Omental fat pad (tissue), 4 donors: ENCODE measurements at places on chromosomes 12 and 14. TPM values are rescaled to one million over a fixed set of nuclear protein-coding genes. Genes with fewer than 3 reads are reported as not detected.
A peak's percentile ranks its signal among the peaks of the same experiment; 100 is the strongest.

GRCh38 chr14:48398675-48399282 lies 723.4 kb upstream of the MDGA2 start:
- DNase-seq = no peak

DNA sequence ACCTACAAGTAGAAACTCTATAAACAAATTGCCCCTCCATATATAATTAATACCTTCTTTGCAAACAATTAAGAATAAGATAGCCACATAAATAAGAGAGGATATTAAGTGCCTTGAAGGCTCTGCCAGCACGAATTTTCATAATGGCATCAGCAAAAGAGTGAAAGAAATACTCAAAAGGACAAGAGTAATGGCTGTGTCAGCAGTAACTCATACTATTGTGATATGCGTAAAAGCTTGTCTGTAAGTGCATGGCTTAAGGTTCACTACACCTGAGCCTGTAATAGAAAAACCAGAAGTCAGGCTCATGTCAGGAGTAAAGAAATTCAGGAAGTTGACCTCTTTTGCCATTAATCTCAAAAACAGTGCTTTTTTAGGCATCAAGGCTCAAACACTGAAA lies 204.1 kb downstream of the TRHDE start:
- DNase-seq = no peak

- DNase-seq = no peak
Observed at GRCh38 chr14:64196814-64197411, 97.3 kb downstream of the ESR2 start.

GRCh38 chr14:60974090-60974651 lies 6.7 kb downstream of the TRMT5 start:
- DNase-seq = no peak

DNA sequence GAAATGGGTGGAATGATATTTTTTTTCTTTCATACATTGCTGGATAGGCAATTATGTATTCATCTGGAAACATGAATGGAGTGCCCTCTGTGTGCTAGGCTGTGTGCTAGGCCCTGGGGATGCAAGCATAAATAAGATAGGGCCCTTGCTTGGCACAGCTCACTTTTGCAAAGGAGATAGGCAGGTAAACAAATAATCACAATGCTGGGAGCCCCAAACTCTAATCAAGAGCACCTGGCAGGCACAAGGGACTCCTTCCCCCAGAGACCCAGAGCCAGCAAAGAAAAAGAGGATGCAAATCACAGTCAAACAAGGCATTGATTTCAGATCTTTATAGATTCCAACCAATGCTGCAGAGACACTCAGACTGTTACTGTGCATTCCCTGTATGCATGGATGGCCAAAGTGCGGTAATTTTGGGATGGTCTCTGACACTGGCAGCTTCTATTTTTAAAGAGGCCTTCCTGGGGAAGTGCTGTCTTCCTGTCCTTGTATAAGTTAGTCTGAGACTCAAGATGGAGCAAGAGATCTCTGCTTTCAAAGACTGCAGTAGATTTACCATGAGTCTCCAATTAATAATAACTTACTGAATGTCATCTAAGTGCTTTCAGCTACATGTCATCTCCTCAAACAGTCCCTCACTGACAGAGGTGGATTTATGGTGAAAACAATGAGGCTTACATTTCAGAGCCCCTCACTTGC lies 45.1 kb upstream of the CPM start:
- no peak for DNase-seq

GRCh38 chr12:11150832-11151231 lies 16.4 kb upstream of the TAS2R30 start:
- DNase-seq = no peak

DNA sequence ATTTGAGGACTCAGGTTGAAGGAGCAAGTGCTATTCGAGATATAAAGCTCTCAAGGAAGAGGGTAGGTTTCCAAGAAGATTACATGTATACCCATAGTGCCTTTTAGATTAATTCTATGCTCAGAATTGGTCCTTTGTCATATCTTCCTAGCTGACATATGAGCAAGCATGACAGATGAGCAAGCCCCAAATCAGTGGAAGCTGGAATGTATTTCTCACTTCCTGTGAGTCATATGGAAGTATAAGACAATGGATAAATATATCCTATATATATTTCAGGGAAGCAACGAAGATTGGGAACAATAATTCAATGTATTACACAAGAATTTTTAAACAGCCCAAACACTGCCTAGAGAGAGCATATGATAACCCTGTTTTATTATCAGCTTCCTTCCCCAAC lies 674.1 kb upstream of the ATXN7L3B start:
- no peak for DNase-seq

DNA sequence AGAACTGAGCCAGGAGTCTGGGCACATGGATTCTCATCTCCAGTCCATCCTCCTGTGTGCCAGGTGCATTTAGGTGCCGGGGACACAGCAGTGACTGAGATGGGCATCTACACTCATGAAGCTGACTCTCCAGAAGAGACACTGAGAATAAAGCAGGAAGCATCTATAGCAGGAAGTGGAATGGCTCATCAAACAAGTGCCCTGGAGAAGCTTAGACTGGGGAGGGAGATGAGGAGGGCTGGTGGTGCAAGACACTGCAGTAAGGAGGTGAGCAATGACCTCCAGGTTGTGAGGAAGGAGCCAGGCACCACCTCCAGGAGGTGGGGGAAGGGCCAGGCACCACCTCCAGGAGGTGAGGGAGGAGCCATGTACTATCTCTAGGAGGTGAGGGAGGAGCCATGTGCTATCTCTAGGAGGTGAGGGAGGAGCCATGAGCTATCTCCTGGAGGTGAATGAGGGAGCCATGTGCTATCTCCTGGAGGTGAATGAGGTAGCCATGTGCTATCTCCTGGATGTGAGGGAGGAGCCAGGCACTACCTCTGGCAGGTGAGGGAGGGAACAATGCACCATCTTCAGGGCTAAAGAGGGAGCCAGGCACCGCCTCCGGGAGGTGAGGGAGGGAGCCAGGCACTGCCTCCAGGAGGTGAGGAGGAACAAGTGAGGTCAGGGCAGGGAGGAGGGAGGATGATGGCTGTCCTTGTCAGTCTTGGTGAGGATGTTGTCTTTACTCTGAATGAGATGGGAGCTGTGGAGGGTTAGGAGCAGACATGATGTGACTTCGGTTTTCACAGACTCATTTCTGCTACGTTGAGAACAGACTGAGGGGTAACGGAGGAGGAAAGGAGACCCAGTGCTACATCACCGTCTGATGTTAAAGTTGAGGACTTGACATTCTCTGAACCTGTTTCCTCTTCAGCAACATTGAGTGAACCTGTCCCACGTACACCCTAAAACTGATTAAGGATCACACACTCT lies 961.9 kb upstream of the TMEM132C start:
- no peak for DNase-seq

DNA sequence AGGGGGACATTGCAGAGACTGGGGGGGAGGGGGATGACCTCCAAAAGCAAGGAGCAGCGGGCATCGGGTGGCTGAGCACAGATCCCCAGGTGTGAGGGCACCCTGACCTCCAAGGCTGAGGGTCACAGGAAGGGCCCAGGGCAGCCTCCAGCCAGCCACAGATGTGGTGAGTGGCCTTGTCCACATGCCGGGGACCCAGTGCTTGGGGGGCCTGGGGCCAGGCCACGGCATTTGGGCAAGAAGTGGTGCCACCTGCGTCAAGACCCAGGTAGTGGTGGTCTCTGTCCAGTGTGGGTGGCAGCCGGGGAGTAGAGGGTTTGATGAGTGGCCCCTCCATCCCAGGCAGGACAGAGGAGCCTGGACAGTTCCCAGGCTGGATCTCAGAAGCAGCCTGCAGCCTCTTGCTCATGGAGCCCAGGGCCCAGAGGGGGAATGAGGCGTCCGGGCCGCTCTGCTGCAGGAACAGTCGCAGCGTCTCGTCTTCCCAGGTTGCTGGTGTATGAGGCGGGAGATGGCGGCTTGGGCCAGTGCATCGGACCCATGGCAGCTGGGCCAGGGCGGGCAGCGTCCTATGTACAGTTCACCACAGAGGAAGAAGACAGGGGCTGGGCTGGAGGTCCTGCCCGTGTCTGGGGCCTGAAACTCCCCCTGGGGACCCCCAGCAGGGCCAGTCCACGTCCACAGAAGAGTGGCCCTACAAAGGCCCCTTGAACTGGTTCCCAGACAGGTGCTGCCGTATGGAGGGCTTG lies 33.5 kb downstream of the CCNK start:
- no peak for DNase-seq

GRCh38 chr14:22333422-22334274 lies 255.4 kb downstream of the DAD1 start:
- no peak for DNase-seq

DNA sequence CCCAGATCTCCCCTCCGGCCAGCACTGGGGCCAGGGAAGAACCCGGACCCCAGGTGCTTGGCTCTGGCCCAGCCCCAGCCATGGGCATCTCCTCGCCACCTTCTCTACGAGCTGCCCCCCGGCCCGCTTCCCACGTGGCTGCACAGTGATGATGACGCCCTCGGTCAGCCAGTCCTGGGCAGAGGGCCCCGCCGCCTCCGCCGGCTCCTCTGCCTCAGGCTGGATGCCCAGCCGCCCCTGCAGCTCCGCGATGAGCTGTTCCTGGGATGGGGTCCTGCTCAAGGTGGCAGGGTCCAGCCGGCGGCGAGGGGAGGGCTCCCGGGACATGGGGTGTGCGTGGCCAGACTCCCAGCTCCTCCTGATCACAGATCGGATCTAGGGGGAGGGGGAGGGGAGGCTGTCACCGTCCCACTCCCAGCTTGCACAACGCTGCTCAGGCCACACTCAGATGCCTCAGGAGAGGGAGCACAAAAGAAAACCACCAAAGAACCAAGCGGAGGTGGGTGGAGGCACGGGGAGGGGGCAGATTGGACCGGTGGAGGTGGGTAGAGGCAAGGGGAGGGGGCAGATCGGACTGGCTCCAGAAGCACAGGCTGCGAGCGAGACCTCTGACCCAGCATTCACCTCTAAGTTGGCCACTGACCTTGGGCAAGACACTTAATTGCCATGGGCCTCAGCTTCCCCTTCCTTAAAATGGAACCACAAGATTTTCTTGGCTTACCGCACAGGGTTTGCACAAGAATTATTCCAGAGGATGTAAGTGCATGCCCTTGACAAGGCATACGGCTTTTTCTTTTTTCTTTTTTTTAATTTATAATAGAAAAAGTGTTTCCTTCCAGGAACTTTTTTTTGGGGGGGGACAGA lies 16.1 kb upstream of the RPLP0 start:
- no peak for DNase-seq

- no peak for DNase-seq
Observed at GRCh38 chr14:99976021-99976420, 89.2 kb upstream of the EVL start.

DNA sequence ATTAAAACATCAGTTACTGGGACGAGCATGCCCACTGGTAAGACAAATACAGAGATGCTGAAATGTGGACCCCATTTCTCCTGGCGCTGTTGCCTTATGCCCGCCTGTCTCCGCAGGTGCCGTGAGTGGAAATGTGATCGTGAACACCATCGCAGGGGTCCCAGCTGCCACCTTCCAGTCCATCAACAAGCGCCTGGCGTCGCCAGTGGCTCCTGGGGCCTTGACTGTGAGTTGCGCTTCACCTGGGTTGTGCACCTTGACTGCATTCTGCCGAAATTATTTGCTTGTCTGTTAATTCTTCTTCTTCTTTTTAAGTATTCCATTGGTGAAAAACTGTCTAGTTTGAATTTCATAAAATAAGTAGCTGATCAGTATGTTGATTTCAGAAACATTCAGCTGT lies 89.1 kb downstream of the DDX51 start:
- no peak for DNase-seq

DNA sequence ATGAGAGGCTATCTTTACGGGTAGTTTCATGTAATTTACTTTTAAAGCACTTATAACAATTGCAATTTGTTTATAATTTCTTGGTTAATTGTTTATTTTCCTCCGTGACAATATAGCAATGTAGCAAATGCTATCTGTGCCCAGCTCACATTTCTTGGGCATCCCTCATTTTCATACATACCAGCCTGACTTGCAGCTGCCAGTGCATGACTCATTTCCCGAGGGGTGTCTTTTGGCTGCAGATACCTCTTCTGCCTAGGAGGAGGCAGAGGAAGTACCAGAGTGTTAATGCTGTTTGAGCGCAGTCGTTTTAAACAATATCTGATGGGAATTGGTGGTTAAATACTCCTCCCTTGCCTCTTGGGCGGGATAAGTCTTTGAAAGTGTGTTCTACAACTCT lies 104.2 kb upstream of the ABCD2 start:
- DNase-seq = no peak

DNA sequence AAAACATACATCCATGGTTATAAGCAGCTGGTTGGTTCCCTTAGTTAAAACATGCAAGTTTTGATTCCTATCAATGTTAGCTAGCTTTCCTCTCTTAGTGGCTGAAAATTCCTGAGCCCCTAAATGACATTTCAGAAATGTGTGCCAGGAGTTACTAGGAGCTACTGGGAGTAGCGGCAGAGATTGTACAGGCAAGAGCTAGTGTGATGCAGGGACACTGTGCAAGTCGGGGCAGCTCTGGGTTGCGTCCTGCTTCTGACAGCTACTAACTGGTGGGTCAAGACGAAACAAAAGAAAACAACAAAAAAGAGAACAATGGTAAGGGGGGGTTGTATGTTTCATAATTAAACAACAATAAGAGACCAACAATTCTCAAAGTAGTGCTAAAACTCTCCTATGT lies 35.4 kb downstream of the LRIG3 start:
- no peak for DNase-seq

- DNase-seq = peak; percentile 87
Observed at GRCh38 chr12:69157023-69157655, 82.2 kb upstream of the CPSF6 start.

DNA sequence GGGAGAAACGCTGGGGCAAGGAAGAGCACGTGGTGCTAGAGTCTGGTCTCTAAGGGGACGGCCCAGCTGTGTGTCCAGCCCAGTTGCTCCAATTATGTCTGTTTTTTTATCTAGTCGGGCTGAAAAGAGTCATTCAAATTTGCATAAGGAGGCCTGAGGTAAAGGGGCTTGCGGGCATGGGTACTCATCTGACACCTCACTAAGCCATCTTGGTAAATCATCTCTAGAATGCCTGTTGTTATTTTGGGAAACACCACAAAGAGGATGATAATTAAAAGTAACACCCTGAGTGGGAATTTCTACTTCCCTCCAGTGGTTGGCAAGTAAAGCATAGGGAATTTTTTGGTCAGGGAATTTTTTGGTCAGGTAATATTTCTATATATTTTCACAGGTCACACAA lies 196.1 kb upstream of the ALG10B start:
- no peak for DNase-seq

DNA sequence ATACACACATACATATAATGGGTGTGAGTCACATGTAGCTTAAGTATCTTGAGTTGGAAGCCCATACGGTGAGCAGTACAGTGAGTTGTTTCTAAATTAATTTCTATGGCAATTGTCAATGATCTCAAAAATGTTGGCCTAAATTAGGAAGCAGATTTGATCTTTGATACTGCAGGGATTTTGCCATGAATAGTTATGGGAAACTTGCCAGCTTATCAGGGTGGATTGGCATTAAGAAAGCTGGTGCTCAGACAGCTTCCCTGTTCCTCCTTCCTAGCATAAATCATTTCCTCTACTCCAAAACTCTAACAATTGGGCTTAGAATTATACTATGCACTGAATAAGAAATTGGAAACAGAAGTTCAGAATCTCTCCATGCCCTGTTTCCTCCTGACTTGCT lies 150.9 kb upstream of the FRMD6 start:
- no peak for DNase-seq

- DNase-seq = peak; percentile 91
Observed at GRCh38 chr12:57744194-57744776, 554 bp upstream of the TSPAN31 start.

IL22 gene
- not detected for total RNA-seq

PRR4 gene
- total RNA-seq = 1.5 TPM

BICDL1 gene
- 61.6 TPM for total RNA-seq

CLEC2B gene
- total RNA-seq = 23.8 TPM

SYNDIG1L gene
- total RNA-seq = 0.48 TPM

SDR9C7 gene
- total RNA-seq = not detected

CLEC4E gene
- 8.5 TPM for total RNA-seq

RAD9B gene
- not detected for total RNA-seq

DPY19L2 gene
- total RNA-seq = 6.1 TPM

KRT79 gene
- 1.7 TPM for total RNA-seq

SCYL2 gene
- total RNA-seq = 30.1 TPM
